ENCODE measurements at places on chromosomes 16 and 17.

DNA sequence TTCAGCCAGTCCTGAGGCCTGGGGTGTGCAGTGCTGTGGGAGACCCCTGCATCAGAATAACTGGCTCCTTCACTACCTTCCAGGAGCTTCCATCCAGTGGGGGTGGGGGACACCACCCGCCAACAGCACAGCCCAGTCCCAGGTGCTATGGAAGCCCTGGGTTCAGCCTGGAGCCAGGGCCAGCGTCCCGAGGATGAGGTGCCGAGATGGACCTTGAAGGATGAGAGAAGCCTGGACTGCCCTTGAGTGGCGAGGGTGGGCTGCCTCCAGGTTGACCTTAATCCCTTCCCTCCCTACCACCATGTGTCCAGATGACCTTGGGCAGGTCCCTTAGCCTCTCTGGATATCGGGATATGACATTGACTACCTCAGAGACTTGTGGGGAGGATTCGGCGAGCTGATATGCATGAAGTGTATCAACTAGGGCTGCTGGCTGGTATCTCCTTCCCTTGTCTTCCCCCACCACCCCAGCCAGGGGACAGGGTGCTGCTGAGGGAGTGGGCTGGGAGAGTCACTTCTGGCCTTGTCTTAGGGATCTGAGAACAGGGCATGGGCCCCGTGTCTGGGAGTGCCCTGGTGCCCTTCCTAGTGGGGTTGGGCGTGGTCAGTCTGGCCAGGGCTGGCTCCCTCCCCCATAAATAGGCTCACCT is 14.2 kb upstream of the LASP1NB start:
- DNase-seq = no peak

DNA sequence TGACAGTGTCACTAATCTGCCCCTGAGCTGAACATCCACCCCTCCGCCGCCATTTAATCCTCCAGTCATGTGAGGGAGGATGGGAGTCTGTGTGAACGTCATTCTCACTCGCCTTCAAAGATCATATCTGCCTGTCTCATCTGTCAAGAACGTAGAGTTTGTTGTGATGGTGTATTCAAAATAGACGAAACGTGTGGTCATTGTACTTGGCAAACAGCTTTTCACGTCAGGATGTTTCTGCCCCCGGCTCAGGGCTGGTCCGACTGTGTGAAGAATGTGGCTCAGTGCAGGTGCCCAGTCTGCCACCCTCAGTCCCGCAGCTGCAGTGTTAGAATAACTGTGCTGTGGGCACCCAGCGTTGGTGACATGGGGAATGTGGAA is 148.0 kb downstream of the KCNJ12 start:
- no peak for DNase-seq

GRCh38 chr16:14454391-14454790 is 175.7 kb downstream of the PARN start:
- no peak for DNase-seq

GRCh38 chr16:66115373-66115772 is 251.1 kb upstream of the CDH5 start:
- DNase-seq = no peak

- no peak for DNase-seq
These were observed 350.9 kb downstream of the FOXL1 start for GRCh38 chr16:86929057-86929871.

DNA sequence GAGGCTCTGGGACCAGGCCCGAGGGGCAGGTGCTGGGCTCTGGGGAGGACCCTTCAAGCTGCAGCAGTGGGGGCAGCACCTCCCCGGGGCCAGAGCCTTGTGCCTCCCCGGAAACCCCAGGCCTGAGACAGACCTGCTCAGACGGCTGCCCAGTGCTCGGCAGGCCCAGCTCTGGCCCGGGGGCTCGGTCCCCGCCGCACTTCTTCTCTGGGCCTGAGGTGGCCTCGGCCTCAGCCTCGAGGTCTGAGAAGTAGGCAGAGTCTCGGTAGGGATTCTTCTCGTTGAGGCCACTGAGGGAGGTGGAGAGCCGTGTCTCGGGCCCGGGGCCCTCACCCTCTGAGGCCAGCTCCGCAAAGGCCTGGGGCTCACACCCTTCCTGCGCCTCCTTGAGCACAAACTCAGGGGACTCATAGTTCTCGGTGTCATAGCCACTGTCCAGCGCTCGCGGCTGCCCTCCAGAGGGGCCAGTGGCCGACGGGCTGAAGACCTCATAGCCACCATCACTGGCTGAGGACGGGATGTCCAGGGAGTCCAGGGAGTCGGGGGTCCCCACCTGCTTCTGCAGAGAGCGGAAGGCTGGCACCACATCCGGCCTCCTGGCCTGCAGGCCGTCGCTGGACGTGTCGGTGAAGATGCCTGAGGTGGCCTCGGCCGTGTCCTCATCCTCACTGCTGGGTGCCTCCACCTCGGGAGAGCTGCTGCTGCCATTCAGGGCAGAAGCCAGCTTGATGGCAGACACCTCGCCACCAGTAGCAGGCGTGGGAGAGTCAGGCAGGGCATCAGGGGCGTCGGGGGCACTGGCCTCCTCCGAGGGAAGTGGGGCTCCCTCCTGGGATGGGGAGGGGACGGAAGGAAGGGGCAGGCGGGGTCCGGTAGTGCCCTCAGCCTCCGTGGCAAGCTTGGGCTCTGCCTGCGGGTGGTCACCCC is 44.3 kb upstream of the PVALEF start:
- DNase-seq = no peak

DNA sequence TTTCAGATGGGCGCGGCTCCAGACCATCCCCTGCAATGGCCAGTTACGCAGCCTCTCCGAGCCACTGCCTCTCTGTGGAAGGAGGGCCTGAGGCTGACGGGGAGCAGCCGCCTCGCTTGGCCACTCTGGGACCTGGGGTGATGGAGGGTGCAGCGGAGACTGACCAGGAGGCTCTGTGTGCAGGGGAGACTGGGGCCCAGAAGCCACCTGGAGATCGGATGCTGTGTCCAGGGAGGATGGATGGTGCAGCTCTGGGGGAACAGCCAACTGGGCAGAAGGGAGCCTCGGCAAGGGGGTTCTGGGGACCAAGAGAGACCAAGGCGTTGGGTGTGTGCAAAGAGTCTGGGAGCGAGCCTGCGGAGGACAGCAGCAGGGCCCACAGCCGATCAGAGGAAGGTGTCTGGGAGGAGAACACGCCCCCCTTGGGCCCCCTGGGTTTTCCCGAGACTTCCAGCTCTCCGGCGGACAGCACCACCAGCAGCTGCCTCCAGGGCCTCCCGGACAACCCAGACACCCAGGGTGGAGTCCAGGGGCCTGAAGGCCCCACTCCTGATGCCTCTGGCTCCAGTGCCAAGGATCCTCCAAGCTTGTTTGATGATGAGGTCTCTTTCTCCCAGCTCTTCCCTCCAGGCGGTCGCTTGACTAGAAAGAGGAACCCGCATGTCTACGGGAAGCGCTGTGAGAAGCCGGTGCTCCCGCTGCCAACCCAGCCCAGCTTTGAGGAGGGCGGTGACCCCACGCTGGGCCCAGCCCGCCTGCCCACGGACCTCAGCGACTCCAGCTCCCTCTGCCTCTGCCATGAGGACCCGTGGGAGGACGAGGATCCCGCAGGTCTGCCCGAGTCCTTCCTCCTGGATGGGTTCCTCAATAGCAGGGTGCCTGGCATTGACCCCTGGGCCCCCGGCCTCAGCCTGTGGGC is 17.4 kb upstream of the ZFPM1 start:
- no peak for DNase-seq

GRCh38 chr17:53390575-53390974 is 432.2 kb upstream of the KIF2B start:
- DNase-seq = no peak
